ENCODE measurements at places on chromosomes 5 and 9.
A peak's percentile ranks its signal among the peaks of the same experiment; 100 is the strongest.

DNA sequence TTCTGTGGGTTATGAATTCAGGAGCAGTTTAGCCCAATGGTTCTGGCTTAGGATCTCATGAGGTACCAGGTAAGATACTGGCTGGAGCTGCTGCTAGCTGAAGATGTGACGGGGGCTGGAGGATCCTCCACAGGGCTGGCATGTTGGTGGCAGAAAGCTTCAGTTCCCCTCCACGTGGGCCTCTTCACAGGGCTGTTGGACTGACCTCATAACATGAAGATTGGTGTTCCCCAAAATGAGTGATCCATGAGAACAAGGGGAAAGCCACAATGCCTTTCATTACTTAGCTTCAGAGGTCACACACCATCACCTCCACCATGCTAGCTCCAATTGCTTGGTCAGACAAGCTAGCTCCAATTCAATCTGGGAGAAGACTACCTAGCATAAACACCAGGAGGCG, 8.5 kb upstream of the S100Z start:
- DNase-seq: no peak

DNA sequence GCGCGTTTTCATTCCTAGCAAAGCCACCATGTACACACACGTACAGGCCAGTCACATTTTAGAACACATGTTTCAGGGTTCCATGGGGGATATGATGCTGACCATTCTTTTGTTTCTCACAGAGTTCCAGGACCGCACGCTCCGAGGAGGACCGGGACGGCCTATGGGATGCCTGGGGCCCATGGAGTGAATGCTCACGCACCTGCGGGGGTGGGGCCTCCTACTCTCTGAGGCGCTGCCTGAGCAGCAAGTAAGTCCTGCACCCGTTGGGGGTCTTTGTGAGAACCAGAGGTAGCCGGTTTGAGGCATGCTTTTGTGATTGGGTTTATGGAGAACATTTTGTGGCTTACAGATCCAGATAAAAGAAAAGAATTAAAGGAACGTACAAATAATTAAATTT, 30.8 kb downstream of the ADAMTSL1 start:
- DNase-seq: peak; percentile 8

DNA sequence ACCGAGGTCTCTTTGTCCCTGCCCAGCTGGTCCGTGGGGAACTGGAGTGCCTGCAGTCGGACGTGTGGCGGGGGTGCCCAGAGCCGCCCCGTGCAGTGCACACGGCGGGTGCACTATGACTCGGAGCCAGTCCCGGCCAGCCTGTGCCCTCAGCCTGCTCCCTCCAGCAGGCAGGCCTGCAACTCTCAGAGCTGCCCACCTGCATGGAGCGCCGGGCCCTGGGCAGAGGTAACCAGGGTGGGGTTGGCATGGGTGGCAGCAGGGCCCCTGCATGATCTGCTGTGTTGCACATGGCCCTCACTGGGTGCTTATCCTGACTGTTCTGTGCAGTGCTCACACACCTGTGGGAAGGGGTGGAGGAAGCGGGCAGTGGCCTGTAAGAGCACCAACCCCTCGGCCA, 119.2 kb upstream of the ICE1 start:
- DNase-seq: no peak

DNA sequence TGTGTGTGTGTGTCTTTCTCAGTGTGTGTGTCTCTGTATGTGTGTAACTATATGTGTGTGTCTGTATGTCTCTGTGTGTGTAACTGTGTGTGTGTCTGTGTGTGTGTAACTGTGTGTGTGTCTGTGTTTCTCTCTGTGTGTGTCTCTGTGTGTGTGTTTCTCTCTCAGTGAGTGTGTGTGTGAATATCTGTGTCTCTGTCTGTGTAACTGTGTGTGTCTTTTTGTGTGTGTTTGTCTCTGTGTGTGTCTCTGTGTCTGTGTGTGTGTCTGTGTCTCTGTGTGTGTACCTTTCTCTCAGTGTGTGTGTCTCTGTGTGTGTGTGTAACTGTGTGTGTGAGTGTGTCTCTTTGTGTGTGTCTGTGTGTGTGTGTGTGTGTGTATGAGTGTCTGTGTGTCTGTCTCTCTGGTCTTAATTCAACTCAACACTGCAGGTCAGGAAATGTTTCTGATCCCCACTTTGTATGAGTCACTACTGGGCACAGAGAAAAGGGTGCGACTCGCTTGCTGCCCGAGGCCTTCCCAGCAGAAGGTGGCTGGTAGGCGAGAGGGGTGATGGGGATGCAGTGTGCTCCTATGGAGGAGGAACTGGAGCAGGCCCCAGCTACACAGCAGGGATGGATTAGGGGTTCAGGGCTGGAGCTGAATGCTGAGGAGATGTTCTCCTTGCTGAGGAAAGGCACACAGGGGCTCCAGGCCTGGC, 52.1 kb downstream of the NSG2 start:
- no peak for DNase-seq

GRCh38 chr9:22215521-22215920, 206.4 kb upstream of the CDKN2B start:
- DNase-seq: no peak

DNA sequence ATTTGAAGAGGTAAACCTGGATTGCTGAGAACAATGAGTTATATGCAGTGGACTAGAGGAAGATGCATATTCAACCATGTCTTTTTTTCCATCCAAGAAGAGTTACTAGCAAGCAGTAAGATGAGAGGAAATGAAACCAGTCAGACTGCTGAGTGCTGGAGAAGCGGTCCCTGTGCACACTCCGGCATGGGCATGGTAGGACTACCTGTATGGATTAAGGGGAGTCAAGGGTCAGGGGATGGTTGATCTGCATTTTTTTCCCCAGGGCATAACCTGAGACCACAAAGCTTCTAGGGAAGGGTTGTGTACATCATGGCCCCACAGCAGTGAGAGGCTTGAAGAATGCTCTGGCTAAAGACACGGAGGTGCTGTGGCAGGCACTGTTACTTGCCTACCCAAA, 76.6 kb upstream of the ZNF169 start:
- no peak for DNase-seq

DNA sequence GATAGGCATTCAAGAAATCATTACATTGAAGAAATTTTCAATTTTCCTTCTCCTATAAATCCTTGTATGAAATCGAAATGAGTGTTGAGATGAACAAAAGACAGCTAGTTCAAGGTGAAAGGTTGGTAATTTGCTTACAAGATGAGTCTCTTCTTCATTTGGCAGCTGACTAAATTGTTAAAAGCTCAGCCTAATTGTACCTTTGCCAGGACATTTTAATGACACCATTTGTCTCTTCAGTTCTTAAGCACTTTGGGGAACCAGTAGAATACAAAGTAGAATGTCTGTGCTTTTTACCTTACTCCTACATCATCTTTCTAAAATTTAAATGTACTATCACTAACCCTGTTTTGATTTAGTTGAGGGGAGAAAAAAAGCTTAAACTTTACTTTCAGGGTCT, 59.4 kb downstream of the GRAMD2B start:
- DNase-seq: no peak

DNA sequence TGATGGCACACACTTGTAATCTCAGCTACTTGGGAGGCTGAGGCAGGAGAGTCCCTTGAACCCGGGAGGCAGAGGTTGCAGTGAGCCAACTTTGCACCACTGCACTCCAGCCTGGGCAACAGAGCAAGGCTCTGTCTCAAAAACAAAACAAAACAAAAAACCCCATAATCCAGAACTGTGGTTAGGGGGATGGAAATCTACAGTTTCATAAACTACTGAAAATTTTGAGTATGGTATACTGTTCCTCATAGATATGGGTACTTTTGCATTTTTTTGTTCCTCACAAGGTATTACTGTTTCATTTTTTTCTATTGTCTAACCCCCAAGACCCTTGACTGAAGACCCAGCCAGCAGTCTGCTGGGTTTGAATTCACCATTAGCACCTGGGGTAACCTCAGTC, 52.2 kb upstream of the MAP3K1 start:
- no peak for DNase-seq

DNA sequence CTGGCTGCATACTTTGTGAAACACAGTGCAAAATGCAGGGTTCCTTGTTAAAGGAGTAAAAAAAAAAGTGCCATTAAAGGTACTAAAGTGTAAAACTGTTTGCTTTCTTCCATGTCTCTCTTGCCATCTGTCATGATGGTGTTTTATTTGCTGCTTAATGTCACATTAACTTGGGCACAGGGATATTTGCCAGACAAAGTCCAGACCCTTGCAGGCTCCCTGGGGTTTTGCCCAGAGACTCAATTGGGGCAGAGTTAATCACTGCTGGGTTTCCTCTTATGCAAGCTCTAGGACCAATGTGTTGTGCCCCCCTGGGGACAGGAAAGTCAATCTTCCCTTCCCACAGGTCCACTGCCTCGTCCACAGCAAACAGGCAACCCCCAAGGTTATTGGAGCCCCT, 274.3 kb upstream of the SGCD start:
- DNase-seq: no peak

Measured in neuronal stem cell (in vitro differentiated cells).